Spinal cord (tissue), 10 donors: ENCODE measurements at places on chromosomes 13 and 19. TPM values are rescaled to one million over a fixed set of nuclear protein-coding genes. Genes with fewer than 3 reads are reported as not detected.

Gene SULT2A1
- total RNA-seq = 0.17 TPM

Gene ADGRE2
- total RNA-seq = 0.33 TPM

GRCh38 chr13:24307211-24308067 is 1.9 kb upstream of the C1QTNF9 start:
- H3K4me3 ChIP-seq = no peak overlapping the region
- peaks cover 32% of the 10 kb centered on the region for H3K36me3 ChIP-seq
- DNase-seq = no peak
- H3K4me1 ChIP-seq = peaks cover 8% of the 10 kb centered on the region
- no peaks in the 10 kb centered on the region for H3K27me3 ChIP-seq

DNA sequence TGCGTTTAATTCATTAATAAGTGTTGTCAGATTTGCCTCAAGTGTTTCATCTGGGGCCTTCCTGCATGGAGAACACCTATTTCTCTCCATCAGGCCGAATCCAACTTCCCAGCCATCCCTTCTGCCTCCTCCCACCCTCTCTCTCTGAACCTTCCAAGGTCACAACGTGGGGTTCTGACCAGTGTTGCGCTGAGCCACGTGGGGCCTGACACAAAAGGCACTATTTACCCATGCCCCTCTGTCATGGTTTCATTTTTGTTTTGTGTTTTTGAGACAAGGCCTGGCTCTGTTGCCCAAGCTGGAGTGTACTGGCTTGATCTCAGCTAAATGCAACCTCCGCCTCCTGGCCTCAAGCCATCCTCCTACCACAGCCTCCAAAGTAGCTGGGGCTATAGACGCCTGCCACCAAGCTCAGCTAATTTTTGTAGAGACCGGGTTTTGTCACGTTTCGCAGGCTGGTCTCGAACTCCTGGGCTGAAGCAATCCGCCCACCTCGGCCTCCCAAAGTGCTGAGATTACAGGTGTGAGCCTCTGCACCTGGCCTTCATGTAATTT is 8.6 kb upstream of the IRGC start:
- no peaks in the 10 kb centered on the region for H3K36me3 ChIP-seq
- H3K4me3 ChIP-seq = no peak overlapping the region
- no peaks in the 10 kb centered on the region for H3K27me3 ChIP-seq
- no peak for DNase-seq
- H3K27ac ChIP-seq = no peak overlapping the region

DNA sequence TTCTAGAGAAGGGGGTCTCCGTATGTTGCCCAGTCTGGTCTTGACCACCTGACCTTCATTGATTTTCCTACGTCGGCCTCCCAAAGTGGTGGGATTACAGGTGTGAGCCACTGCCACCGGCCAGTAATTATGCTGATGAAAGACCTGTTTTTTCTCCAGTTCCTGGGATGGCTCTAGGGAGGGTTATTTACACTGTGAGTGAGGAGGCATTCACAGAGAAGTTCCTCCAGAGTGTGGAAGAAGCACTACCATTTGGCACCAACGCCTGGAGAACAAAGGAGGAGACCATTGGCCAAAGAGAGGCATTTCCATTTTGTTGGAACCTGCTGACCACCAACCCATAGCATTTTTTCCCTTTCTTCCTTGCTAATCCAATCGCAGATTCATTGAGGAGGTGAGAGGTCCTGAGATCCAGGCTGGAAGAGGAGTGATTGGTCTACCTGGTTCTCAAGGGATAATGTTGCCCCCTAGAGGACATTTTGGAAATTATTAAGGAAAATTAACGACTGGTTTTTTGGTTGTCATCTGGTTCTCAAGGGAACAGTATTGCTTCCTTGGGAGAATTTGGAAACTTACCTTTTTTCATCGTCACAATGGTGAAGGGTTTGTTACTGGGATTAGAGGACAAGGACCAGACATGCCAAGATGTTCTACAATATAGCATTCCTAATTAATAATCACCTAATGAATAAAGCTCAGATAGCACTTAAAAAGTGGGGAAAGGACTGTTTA is 5.5 kb upstream of the SAE1 start:
- H3K36me3 ChIP-seq = no peaks in the 10 kb centered on the region
- DNase-seq = no peak
- H3K27me3 ChIP-seq = no peaks in the 10 kb centered on the region
- no peak overlapping the region for H3K4me3 ChIP-seq
